ENCODE measurements at places on chromosomes 1 and 21. TPM values are rescaled to one million over a fixed set of nuclear protein-coding genes. Genes with fewer than 3 reads are reported as not detected.

DNA sequence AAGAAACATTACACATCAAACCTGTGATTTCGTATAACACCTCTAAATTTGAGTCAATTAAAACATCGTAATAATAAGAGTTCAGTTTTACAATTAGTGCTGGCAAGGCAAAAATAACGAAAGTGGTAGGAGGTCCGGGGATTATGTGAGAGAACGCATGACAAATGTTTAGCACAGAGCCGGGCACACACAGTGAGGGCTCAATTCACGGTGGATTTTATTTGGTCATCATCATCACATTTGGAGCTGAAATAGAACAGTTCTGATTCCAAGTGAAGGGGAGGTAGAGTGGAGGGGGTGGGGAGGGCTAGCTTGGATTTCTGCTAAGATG, 20.0 kb downstream of the H3-3A start:
- H3K36me3 ChIP-seq, result no peaks in the 10 kb centered on the region
- no peak overlapping the region for H3K27ac ChIP-seq
- peak; percentile 59 for DNase-seq
- H3K4me3 ChIP-seq, result no peak overlapping the region

The PRAMEF11 gene
- not detected for total RNA-seq

The SPRR2F gene
- not detected for total RNA-seq

The OLFML3 gene
- total RNA-seq, result 19.8 TPM

- H3K27ac ChIP-seq, result no peak overlapping the region
- H3K4me3 ChIP-seq, result no peak overlapping the region
- no peaks in the 10 kb centered on the region for H3K4me1 ChIP-seq
- no peak for DNase-seq
Measured at GRCh38 chr1:219149953-219150352, 23.7 kb upstream of the LYPLAL1 start.

The NBPF10 gene
- 6.1 TPM for total RNA-seq

DNA sequence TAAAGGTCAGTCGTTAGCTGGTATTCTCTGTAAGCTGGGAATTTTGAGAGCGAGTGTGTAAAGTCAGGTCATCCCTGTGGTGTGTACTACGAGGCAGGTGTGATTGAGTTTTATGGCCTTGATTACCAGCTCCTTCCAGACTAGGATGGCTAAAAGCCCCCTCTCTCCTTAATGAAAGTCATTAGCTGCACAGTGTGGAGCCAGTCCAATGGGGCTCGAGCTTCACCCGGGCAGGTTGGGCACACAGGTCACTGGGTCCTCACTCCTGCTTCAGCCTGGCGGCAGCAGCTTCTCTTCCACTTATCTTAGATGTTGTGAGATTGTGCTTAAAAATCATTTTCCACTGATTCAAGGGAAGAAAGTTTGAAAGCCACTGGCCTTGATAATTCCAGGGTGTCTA, 3.0 kb downstream of the DMRTB1 start:
- H3K27ac ChIP-seq, result no peak overlapping the region
- H3K4me3 ChIP-seq, result no peak overlapping the region
- H3K36me3 ChIP-seq, result no peaks in the 10 kb centered on the region
- no peaks in the 10 kb centered on the region for H3K27me3 ChIP-seq
- H3K4me1 ChIP-seq, result no peaks in the 10 kb centered on the region
- no peak for DNase-seq

- H3K27ac ChIP-seq, result no peak overlapping the region
- peaks cover 5% of the 10 kb centered on the region for H3K4me1 ChIP-seq
- DNase-seq, result no peak
- peaks cover 2% of the 10 kb centered on the region for H3K36me3 ChIP-seq
Measured at GRCh38 chr1:235826102-235826854, 40.4 kb downstream of the LYST start.

- DNase-seq, result no peak
- no peaks in the 10 kb centered on the region for H3K36me3 ChIP-seq
- no peak overlapping the region for H3K4me3 ChIP-seq
Measured at GRCh38 chr21:20720623-20721022, 277.6 kb upstream of the NCAM2 start.

GRCh38 chr1:16938351-16939321, 16.9 kb downstream of the CROCC start:
- H3K4me1 ChIP-seq, result no peaks in the 10 kb centered on the region
- H3K27ac ChIP-seq, result no peak overlapping the region
- no peaks in the 10 kb centered on the region for H3K27me3 ChIP-seq
- no peak overlapping the region for H3K4me3 ChIP-seq

The SPATA46 gene
- not detected for total RNA-seq

GRCh38 chr1:83927701-83928100, 71.2 kb downstream of the TTLL7 start:
- peaks cover 4% of the 10 kb centered on the region for H3K36me3 ChIP-seq
- H3K4me1 ChIP-seq, result peaks cover 2% of the 10 kb centered on the region
- H3K27me3 ChIP-seq, result no peaks in the 10 kb centered on the region

DNA sequence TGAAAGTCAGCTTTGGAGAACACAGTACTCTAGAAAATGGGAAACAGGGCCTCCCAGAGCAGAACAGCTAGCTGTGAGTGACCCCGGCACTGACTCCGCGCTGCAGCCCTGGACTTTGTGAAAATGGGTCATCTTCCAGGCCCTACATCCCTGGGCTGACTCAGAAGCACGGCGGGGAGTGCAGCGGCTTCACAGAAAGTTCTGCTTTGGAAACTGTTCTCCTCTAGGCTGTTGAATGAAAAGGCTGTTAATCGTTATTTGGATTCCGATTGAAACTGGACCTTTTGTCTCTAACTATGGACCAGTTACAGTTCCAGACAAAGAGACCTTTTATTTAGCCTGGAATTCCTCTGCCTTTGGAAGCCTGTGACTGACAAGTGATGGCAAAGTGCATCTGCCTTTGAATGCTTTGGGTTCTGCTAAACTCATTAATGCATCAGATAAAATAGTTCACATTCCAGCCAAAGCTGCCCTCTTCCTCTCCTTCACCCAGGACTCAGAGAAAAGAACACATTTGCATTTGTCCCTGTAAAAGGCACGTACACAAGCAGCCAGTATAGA, 144.9 kb upstream of the HOOK1 start:
- no peaks in the 10 kb centered on the region for H3K36me3 ChIP-seq
- no peaks in the 10 kb centered on the region for H3K4me1 ChIP-seq
- H3K4me3 ChIP-seq, result no peak overlapping the region
- no peaks in the 10 kb centered on the region for H3K27me3 ChIP-seq
- peak; percentile 70 for DNase-seq

The SWT1 gene
- 6.9 TPM for total RNA-seq

DNA sequence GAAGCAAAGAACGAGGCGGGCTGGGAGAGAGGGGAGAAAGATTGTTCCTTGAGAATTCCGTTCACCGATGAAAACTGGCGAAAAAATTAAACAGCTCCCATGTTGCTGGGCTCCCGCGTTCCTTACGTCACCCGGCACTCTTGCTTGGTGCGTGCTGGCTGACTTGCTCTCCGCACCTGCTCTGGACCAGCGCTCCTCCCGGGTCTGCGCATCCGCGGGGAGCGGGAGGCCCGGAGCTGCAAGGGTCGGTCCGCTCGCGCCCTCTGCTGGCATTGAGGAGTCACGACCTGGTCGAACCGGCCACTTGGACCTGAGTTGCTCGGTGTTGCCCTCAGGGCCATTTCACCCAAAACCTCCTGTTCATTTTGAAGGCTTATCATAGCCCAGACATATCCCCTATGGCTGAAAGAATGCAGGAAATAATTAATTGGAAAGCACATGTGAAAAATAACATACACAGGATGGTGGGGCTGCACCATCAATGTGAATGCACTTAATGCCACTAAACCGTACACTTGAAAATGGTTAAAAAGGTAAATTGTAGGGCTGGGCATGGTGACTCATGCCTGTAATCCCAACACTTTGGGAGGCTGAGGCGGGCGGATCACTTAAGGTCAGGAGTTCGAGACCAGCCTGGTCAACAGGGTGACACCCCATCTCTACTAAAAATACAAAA, 98.9 kb upstream of the BACE2 start:
- DNase-seq, result peak; percentile 87
- H3K4me3 ChIP-seq, result peak overlapping the region; percentile 27
- H3K27me3 ChIP-seq, result peaks cover 2% of the 10 kb centered on the region
- no peaks in the 10 kb centered on the region for H3K4me1 ChIP-seq
- H3K27ac ChIP-seq, result no peak overlapping the region
- H3K36me3 ChIP-seq, result no peaks in the 10 kb centered on the region

DNA sequence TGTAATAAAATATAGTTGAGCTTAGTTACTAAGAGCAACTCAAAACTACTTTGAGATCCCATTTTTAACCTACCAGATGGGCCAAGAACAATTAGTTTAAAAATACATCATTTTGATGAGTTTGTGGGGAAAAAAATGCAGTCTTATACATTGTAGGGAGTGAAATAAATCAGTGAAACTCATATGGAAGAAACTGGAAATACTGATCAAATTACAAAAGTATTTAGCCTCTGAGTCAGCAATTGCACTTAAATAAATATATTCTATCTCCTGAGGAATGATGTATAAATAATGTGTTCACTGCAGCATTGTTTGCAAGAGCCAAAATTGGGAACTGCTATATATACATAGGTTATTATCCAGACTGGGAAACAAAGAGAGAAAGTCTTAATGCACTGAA, 4.6 kb upstream of the SMCP start:
- no peaks in the 10 kb centered on the region for H3K36me3 ChIP-seq
- no peak overlapping the region for H3K4me3 ChIP-seq
- H3K27me3 ChIP-seq, result no peaks in the 10 kb centered on the region
- no peaks in the 10 kb centered on the region for H3K4me1 ChIP-seq
- DNase-seq, result no peak

DNA sequence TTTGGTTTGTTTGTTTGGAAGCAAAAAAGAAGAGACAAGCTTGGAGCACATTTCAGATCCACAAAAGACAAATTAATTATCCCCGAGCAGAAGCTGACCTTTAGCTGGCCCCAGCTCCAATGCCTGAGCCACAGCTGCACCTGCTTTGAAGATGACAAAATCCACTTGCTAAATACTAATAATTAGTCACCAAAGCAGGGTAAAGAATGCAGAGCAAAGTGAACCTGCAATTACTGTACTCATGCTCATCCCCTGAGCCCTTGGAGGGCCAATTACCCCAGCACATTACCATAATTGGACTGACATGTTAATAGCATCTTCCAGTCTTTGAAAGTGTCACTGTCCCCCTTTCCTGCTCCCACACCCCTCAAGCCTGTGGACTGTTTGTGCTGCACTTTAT, 38.2 kb upstream of the KCND3 start:
- no peak overlapping the region for H3K27ac ChIP-seq
- H3K4me3 ChIP-seq, result no peak overlapping the region
- DNase-seq, result no peak
- H3K27me3 ChIP-seq, result no peaks in the 10 kb centered on the region
- H3K4me1 ChIP-seq, result no peaks in the 10 kb centered on the region
- H3K36me3 ChIP-seq, result no peaks in the 10 kb centered on the region

GRCh38 chr1:90192408-90192807, 197.5 kb downstream of the ZNF326 start:
- H3K4me3 ChIP-seq, result no peak overlapping the region
- no peaks in the 10 kb centered on the region for H3K27me3 ChIP-seq
- DNase-seq, result no peak
- no peaks in the 10 kb centered on the region for H3K4me1 ChIP-seq

The SEMA6C gene
- total RNA-seq, result 25.2 TPM

GRCh38 chr1:108972951-108973350, 9.7 kb upstream of the CLCC1 start:
- no peaks in the 10 kb centered on the region for H3K27me3 ChIP-seq
- H3K4me1 ChIP-seq, result no peaks in the 10 kb centered on the region
- DNase-seq, result no peak
- H3K4me3 ChIP-seq, result no peak overlapping the region
- peaks cover 3% of the 10 kb centered on the region for H3K36me3 ChIP-seq

DNA sequence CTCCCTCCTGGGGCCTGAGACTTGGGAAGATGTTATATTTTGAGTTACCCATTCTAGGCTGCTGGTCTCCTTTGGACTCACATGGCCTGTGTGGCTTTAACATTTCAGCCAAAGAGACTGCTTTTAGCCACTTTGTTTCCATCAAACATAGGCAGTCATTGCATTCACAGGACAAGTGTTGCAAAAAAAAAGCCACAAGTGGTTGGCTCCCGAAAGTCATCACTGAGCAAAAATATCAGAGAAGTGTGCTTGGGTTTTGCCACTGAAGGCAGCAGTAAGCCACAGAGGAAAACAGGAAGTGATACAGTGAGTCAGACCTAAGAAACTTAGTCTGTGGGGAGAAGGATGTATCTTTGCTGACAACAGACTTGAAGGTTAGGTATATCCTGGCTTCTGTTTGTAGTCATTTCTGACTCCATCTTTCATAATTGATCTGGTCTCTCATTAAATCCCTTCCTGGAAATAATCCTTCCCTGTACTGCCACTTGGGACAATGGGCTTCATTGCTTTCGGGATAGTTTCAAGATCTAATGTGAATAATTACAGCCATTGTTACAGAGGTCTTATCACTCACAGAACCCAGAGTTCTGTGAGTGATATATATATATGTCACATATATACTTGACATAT, 80.9 kb downstream of the COLGALT2 start:
- no peak overlapping the region for H3K27ac ChIP-seq
- no peaks in the 10 kb centered on the region for H3K27me3 ChIP-seq
- no peaks in the 10 kb centered on the region for H3K36me3 ChIP-seq
- no peak for DNase-seq
- H3K4me3 ChIP-seq, result no peak overlapping the region
- no peaks in the 10 kb centered on the region for H3K4me1 ChIP-seq
